Left hindlimb (tissue), 1 donor: ENCODE measurements at places on chromosomes 4 and X.

GRCh38 chrX:13087322-13088155 lies 43.1 kb upstream of the FAM9C start:
- no peak for DNase-seq

DNA sequence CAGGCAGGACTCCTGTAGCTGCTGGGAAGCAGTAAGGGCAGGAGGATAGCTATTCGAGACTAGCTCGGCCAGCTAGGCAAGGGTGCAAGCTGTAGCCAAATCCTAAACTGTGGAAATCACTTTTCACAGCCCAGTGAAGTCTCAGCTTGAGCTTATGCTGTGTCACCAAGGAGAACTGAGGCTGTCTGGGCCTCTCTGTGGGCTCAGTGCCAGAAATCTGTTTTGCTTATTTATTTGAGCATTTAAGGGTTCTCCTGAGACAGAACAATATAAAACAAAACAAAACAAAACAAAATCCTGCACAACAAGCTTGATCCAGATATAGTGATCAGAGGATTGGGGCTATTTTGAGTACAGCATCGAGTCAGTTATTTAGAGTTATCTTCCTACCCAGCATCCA lies 97.5 kb downstream of the FANCB start:
- DNase-seq: peak; percentile 26

DNA sequence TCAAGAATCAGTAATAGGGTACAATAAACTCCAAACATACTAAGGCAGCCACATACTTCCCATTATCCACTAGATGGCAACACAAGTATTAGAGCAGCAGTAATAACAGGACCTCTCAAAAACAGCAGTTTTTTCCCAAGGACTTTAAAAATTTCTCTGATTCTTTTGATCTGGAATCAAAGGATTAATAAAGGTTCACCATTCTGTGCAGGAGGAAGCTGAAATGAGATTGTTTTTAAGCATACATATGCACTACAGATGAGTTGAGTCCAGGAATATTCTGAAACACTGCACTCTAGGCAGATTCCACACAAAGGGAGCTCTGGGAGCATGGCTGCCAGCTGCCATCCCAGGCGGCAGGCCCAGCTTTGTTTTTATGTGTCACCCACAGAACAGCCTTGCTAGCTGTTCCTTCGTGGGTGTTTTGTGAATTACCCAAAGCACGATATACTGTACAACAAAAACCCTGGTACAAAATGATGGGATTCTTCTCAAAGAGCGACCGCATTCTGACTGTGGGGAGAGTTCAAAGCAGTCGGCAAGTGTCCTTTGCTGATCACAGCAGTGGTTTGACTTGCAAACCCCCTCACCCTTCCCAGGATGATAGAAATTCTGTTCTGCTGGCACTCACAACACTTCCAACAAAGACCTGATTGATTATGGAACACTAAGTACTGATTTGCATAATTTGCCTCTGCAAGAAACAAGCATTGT lies 61.0 kb downstream of the STX18 start:
- no peak for DNase-seq

- DNase-seq: no peak
These were observed 815.6 kb upstream of the ADGRL3 start for GRCh38 chr4:60384516-60384915.

- no peak for DNase-seq
These were observed 66.7 kb downstream of the DRD5 start for GRCh38 chr4:9847968-9848748.

DNA sequence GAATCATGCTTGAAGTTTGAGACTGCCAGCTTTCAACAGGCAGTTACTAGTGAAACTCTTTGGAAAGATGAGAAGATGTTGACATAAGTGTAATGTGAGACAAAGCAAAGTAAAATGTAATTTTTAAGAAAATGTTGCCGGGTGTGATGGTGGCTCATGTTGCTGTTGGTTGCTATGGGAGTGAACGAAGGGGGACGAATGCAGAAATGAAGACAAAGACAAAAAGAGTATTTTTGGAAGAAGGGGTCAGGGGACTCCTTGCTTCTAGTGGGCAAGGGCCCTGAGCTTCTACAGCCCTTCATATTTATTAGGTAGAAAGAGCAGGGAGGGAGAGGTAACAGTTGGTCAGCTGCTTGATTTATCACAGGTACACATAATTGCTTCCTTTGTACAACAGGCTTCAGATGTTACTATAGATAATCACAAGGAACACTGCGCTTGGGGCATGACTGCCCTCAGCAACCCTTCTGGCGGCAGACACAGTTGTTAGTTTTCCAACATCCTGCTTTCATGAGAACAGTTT lies 11.9 kb upstream of the UGDH start:
- no peak for DNase-seq

- DNase-seq: no peak
These were observed 3.4 kb upstream of the ATP11C start for GRCh38 chrX:139936259-139936658.

GRCh38 chr4:100504086-100504874 lies 13.5 kb downstream of the EMCN start:
- no peak for DNase-seq

DNA sequence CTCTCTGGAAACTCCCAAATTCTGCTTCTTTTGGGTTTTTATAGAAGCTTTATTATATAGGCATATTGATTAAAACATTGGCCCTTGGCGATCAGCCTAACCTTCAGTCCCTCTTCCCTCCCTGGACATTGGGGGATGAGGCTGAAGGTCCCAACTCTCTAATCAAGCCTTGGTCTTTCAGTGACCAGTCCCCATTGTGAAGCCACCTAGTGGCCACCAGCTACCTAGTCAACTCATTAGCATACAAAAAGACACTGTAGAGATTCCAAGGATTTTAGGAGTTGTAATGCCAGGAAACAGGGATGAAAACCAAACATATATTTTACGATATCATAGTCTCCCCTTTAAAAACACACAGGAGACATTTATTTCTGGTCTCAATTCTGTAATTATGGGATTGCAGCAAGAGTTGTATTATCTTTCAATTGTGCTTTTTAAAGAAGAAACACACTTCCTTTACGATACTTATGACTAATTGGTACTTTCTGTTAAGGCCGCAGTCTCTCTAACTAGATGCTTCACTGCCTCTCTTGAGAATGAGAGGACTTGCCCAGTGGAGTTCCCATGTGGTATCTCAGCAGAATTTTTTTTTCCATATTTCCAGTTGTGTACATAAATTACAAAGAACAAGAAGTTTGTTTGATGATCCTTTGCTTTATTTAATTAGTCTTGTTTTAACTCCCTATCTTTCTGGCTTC lies 58.2 kb downstream of the WDR17 start:
- DNase-seq: peak; percentile 13

DNA sequence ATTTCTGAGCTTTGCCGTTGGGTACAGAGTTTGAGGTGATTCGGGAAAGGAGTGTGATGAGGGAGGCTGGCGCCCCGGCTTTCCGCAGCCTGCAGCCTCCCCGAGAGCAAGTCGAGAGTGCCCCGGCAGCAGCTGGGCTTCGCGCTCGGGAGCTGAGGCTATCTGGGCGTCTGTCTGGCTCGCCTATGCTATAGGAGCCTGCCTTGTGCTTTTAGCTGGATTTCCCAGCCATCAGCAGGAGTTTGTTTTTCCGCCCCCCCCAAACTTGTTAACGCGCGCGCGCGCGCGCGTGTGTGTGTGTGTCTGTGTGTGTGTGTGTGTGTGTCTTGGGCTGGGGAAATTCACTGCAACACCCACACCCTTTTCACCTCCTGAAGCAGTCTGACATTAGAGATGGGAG lies 765 bp upstream of the DGKK start:
- DNase-seq: no peak

DNA sequence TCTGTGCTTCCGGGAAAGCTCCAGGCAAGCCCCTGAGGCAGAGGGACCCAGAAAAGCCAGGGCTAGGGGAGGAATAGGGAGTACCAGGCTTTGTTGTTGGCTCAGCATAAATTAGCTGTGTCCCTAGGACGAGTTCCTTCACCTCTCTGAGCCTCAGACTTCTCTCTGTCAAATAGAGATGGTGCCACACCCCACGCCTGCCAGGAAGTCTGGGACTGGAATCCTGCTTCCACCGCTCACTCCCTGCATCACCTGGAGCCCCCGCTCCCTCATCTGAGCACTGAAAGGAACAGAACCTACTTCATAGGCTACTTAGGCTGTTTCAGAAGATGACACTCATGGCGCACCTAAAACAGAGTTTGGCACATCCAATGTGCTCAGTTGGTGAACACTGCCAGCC lies 8.1 kb upstream of the JAKMIP1 start:
- DNase-seq: no peak

GRCh38 chr4:116016201-116016600 lies 902.8 kb upstream of the NDST4 start:
- no peak for DNase-seq

DNA sequence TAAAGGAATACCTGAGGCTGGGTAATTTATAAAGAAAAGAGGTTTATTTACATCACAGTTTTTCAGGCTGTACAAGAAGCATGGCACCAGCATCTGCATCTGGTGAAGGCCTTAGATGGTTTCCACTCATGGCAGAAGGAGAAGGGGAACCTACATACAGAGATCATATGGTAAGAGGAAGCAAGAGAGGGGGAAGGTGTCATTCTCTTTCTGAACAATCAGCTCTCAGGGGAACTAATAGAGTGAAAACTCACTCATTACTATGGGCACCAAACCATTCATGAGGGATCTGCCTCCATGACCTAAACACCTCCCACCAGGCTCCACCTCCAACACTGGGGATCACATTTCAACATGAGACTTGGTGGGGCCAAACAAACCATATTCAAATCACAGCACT lies 61.7 kb upstream of the PPP1R2C start:
- no peak for DNase-seq

GRCh38 chr4:132417220-132417619 lies 731.9 kb upstream of the PCDH10 start:
- DNase-seq: no peak

DNA sequence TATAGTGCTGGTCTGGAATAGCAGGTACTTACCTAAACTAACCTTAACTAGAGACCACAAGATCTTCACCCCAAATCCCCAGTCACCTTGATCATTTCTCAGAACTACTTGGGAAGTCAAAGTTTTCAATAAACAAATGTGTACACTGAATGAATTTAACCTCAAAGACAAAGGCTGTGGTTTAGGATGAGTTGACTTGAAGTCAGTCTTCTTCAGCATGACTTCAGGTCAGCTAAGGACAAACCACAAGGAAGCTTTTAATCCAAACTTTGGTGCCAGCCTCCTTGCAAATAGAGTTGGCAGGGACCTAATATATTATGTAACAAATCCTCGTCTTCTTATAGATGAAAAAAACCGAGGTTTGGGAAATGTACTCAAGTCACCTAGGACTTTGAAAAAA lies 21.2 kb upstream of the VCX2 start:
- no peak for DNase-seq

DNA sequence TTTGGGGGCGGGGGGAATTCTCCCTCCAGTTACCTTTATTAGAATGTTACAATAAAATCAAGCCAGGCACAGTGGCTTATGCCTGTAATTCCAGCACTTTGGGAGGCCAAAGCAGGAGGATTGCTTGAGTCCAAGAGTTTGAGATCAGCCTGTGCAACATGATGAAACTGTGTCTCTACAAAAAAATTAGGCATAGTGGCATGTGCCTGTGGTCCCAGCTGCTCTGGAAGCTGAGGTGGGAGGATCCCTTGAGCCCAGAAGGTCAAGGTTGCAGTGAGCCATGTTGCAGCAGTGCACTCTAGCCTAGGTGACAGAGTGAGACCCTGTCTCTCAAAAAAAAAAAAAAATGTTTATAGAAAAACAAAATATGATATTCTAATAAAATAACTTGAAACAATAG lies 5.3 kb upstream of the UBE2D3 start:
- no peak for DNase-seq

DNA sequence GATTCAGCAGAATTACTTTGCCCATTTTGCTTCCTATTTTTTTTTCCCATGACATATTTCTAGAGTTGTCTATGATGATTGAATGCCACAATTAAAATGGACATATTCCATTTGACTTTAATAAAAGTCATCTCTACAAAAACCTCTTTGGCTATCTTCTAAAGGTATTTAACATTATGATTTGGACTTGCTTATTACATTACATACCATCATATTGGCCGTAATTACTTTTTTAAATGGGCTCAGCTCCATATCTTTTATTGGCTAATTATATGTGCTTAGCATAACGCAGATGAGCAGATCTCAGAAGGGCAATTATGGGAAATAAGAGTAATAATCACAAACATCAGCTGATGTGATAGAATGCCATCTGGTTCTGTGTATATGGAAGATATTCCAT lies 4.5 kb upstream of the LNX1 start:
- DNase-seq: no peak

- no peak for DNase-seq
These were observed 110.5 kb upstream of the IGFBP7 start for GRCh38 chr4:57220734-57221133.

- DNase-seq: no peak
These were observed 1.5 kb downstream of the ELF4 start for GRCh38 chrX:130108647-130109428.

DNA sequence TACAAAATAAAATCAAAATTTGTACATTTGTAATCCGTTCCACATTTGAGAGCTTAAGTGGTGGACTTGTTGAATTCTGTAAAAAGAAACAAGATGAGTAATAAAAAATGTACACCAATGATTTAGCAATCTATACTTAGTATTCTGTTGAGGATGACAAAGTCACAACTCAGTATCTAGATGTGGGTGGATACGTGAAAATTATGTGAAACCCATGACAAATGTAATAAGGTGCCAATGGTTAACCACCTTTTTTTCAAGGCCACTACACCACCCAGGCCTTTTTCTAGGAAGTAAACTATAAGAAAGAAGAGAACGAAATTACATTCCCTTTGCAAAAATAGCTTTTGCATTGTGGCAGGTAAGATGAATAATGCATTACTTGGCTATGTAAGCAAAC lies 77.0 kb downstream of the ATP8A1 start:
- DNase-seq: no peak

GRCh38 chrX:150897421-150898320 lies 797 bp downstream of the CD99L2 start:
- no peak for DNase-seq

DNA sequence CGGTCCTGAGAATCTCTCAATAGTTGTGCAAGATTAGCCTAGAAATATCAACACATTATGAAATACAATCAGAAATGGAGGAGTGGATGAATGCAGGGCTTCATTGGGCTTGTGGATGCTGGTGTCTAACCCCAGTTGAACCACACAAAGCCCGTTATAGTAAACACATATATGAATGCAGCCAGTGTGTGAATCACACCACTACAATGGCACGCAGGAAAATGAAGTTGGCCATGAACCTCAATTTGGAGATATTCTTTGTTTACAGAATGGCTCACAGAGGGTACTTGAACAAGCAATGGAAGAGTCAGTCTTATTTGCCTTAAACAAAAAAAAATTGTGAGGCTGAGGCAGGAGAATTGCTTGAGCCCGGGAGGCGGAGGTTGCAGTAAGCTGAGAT lies 57.8 kb downstream of the SOD3 start:
- DNase-seq: no peak

DNA sequence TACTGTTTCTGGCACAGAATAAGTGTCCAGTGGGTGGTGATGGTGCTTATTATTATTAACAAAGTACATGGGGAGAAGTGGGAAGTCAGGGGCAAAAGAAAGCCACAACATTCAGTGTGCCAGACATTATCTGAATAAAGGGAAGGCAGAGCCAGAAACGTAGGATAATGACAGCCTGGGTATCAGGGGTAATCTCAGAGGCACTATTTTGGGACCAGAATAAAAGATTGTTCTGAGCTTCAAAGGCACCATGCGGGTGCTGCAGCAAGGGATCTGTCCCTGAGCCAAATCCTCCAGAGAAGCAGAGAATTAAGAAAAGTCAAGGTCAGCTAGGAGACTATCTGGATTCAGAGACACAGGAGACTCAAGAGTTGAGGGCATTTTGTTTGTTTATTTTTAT lies 328.8 kb upstream of the GATB start:
- DNase-seq: no peak
